ENCODE measurements at places on chromosomes 7 and 10.

DNA sequence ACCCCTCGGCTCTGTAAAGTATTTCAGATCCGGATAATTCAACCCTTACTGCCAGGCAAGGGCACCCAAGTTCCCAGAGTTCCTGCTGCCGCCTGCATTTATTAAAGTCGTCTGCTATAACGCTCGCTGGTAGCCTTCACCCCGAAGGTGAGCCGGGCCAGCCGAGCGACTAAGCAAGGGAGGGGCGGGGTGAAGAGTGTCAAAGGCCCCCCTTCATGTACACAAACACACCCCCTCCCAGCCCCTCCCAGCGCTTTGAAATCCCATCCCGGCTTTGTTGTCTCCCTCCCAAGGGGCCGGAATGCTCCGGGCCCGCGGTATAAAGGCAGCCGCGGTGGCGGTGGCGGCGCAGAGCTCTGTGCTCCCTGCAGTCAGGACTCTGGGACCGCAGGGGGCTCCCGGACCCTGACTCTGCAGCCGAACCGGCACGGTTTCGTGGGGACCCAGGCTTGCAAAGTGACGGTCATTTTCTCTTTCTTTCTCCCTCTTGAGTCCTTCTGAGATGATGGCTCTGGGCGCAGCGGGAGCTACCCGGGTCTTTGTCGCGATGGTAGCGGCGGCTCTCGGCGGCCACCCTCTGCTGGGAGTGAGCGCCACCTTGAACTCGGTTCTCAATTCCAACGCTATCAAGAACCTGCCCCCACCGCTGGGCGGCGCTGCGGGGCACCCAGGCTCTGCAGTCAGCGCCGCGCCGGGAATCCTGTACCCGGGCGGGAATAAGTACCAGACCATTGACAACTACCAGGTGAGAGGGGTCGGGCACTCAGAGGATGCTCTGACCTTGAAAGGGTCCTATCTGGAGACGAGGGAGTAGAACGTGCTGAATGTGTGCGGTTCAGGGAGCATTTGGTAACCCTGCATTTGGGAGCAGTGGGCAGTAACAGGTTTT, at the start of gene DKK1:
TSS of gene DKK1 (plus strand) at position 349 of the 889 bp plus-strand sequence. CDS start at position 503, 154 bp downstream.
- no peak for DNase-seq

- no peak for DNase-seq
Observed at GRCh38 chr7:43604251-43604650, 21.3 kb downstream of the STK17A start.

DNA sequence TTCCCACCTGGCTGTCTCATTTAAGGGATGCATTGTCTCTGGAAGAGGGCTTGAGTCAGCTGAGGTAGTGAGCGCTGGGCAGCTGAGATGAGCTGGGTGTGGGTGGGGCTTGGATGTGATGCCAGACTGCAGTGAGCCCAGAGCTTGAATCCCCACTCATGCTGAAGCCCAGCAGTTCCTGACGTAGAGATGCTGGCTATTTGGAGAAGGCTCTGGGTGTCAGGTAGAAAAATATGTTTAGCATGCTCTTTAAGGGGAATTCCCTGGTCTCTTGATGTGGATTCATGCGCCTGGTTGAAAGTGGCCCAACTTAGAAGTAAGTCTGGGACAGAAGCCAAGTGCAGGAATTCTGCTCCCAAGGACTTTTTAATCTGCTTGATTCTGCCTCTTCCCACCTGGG, 241.5 kb upstream of the IGFBP3 start:
- DNase-seq: no peak

GRCh38 chr7:8149222-8149621, 112.7 kb downstream of the ICA1 start:
- no peak for DNase-seq

DNA sequence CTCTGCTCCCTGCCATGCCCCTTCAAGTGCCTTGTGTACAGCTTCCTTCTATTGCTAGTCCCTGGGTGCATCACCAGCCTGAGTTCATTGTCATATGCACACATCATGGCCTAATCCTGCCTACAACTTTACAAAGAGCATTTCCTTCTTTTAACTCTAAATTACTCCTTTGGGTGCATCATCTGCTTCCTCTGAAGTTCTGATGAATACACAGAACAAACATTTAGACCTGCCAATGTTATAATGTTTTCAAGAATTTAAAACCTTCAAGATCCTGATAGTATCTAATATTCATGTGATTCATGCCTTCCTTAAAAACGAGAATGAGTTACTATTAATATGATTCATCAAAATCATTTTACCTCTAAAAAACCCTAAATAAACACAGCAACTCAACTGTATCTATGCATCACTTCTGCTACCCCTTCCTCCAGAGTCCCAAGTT, 357.1 kb downstream of the MAGI2 start:
- DNase-seq: no peak

GRCh38 chr10:18469125-18469524, 182.3 kb downstream of the NSUN6 start:
- no peak for DNase-seq

GRCh38 chr7:375901-376305, 85.9 kb downstream of the FOXL3 start:
- no peak for DNase-seq

DNA sequence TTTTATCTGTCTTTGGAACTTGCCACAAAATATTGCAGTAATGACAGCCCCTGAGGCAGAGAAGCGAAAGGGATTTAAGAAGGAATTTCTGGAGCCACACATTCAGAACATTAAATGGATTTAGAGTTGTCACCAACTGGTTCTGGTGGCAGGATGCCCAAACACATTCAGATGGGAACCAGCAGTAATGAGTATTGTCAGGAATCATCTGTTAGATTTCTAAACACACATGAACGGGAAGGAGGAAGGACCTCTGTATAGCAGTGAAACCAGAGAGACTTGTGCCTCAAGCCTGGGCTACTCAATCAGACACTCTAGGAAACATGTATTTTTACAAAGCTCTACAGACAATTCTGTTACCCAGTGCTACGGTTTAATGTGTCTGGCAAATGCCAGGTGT, 103.8 kb upstream of the CCNY start:
- no peak for DNase-seq

- DNase-seq: no peak
Observed at GRCh38 chr10:113859261-113859660, 4.8 kb downstream of the NHLRC2 start.

DNA sequence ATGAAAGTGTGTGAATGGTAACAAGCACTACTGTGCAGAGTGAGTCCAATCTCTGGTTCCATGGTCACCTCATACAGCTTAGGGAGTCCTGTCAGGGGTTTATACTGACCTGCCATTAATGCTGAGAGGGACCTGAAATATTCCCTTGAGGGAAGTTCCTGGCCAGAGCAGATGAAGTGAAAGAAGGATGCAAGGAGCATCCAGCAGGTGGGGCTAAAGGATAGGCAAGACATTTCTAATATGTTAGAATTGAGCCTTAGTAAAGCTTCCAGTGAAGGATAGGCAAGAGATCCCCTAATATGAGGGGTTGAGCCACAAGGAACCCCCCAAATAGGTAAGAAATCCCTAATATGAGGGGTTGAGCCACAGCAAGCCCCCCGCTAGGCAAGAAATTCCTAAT, 25.5 kb upstream of the FAM221A start:
- no peak for DNase-seq

DNA sequence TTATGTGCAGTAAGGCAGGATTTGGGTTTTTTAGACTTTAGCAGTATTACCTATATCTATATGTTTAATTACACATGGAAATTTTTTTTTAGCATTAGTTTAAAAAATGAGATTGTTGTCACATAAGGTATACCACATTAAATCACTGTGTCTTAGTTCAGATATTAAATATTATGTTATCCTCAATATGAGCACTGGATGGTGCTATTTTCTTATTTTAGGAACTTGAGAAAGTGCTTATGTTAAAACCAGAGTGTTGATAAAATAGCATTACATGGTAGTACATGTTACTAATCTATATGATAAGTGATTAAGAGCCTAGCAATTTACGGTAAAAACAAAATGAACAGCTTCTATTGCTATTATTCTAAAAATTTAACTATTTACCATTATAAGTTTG, 28.8 kb downstream of the MIOS start:
- DNase-seq: peak; percentile 14

DNA sequence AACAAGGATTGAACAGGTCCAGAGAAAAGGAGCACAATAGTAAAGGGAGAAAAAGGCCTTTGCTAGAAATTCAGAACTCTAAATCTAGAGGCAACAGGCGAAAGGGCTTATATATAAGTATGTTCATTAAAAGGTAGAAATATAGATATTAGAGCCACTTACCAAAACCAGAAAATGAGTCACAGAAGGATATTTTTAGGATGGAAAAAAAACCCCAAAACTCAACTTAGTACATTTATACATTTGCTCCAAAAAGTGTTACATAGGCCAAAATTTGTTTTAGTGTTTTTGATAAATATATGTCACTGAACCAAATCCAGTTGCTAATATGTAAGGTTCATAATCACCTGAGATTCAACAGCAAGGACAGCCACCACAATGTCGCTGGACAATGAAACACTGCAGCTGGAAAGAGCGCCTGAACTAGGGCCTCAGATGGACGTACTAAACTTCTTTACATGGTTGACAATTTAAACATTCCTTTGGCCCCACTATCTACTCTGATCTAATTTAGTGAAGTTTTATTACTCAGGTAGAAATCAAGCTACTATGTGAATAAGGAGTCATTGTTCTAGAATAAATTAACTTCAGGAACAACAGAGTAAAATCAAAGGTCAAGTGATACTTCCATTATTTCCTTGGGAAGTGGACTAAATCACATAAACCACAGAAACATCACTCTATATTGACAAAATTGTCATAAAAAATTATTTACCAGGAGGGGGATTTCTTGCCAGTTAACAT, 10.9 kb downstream of the FAM3C start:
- DNase-seq: no peak

Data from COR-L47 (cell line).